ENCODE measurements at places on chromosomes 1 and 21.
A peak's percentile ranks its signal among the peaks of the same experiment; 100 is the strongest.

DNA sequence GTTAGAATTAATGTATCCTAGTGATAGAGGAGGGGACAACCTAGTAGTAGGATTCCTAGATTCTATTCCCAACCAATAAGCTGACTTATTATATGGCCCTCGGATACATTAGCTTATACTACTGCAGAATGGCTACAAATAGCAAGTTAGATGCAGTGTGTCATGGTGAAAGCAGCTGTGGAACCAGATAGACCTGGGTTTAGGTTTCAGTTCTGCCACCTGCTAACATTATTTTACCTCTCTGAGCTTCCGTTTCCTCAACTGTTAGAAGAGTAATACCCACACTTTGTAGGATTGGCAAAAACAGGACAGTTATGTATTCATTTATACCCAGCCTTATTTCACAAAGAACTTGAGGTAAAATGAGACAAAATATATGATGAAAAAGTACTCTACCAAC, 21.6 kb upstream of the MAGOH start:
- no peak for DNase-seq

- DNase-seq, result no peak
These were observed 69.6 kb downstream of the UBIAD1 start for GRCh38 chr1:11342621-11343032.

DNA sequence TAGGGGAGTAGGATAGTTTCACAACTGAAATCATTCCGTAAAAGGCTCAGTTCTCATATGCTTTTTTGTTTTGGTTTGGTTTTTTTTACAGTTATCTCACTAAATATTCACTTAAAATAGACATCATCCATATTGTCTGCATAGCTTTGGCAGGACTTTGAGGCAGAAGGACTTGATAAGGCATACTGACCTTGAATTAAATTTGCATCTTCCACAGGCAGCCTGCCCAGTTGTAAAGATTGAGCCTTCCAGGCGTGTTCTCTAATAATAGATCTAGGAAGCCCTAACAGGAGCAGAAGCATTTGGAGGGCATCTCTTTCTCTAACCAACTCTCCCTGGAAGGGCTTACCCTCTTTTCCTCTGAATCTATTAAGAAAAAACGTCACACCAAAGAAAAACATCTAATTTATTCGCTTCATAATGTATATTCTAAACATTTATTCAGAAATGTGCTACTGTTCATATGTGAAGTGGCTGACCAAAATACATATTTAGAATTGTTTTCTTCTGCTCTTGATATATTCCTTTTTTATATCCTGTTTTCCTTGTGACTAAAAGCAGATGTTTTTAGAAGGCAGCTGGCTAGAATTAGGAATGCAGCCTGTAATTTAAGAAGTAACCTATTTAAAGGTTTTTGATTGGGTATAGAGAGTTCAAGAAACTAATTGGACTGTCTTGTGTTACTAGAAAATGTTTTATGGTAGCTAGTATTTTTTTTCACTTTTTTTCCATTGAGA, 20.2 kb downstream of the DESI2 start:
- peak; percentile 65 for DNase-seq

DNA sequence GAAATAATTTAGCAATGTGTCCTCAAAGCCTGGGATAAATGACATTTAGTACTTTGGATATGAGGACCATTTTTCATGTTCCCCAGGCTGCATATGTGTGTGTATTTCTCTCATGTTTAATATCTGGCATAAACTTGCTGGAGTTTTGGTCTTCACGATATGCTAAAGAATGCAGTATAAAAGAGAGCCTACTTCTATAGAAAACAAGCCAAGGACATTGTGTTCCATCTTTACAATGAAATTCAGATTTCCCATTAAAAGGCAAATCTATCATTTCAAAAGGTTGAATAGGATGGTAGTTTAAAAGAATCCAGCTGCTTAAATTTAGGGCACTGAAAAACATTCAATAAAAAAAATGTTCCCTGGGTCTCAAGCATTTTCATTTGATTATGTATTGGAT, 169.0 kb upstream of the C1orf105 start:
- no peak for DNase-seq

DNA sequence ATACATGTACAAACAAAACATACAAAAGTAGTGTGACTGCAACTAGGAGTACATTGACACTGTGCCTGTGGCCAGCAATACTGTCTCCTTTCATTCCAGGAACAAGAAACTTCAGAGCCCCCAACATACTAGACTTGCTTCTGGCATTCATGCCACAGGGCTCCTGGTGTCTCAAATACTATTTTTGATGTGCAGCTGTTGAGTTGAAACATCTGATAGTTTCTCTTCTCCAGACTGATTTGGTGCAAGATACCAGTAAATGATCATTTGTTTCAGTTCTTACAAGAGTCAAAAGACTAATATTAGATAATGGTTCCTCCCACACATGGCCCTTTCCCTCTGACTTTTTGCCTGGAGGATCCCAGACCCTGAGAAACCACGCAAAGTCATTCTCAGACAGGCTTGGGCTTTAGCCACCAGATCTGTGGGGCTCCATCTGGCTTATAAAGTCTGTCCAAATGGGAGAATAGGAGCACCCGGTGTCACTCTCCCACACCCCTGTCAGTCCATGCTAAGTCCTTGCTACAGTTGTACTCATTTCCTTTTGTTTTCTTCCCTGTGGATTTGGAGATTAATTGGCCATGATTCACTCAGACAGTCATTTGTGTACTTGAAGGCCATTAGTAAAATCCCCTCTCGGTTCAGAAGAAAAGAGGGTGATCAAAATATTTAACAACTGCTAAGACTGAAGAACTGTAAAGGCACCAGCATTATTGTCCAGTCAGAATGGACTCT, 163.5 kb upstream of the RUNX1 start:
- peak; percentile 41 for DNase-seq

DNA sequence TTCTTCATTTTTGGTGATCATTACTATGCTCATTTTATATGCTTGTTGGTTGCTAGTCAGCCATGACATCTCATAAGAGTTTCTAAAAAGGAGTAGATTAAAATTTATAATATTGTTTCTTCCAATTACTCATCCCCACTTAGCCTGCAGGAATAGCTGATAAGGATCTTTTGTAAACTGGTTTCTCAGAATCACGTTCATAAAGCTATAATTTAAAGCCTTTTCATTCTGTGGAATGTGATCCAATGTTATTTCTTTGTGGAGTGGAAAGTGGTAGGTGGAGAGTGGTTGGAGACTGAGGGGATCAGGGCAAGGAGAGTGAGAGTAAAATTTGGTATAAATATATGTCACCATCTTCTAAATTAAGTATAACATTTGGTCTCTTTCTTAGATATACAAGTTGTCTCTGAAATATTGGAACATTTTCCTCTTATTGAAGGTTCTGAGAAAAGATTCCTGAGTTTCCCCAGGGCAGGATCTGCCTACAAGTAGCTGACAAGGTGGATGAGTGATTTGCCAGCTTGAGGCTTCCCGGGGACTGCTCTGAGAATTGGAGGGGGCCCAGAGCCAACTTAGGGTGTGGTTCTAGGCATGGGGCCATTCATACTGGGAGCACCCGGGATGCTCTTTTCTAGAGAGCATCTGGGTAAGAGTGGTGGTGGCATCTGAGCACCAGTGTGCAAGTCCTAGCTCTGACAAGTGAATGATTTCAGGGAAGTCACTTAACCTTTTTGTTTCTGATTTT, 116.4 kb downstream of the TBX19 start:
- peak; percentile 20 for DNase-seq

- no peak for DNase-seq
These were observed 598.1 kb downstream of the NPHP4 start for GRCh38 chr1:5394111-5394510.

DNA sequence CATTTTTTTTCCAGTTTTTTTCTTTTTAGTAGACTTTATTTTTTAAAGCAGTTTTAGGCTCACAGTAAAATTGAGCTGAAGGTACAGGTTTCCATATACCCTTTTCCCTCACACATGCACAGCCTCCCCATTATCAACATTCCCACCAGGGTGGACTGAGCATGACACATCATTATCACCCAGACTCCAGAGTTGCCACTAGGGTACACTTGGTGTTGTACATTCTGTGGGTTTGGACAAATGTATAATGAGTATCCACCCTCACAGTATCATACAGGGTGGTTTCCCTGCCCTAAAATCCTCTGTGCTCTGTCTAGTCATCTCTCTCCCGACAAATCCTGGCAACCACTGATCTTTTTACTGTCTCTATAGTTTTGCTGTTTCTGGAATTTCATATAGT, 3.0 kb upstream of the AIM2 start:
- no peak for DNase-seq

- no peak for DNase-seq
These were observed 63.9 kb downstream of the UCK2 start for GRCh38 chr1:165891111-165891860.

DNA sequence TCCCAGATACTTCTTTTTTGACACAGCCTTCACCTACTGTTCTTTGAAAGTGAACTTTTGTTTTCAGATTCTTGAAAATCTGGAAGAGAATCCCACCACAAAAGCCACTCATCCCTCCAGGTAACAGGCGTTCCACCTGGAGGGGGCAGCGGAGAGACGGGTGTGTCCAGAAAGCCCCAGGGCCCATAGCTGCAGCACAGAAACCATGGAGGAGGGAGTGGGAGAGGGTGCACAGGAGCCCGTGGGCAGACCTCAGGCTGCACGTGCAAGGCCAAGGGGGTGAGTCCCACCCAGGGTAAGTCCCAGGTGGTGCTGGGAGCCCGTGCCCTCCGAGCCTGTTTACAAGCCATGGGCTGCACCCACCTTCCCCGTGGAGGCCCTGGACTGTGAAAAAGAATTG, 86.5 kb downstream of the PSMG1 start:
- no peak for DNase-seq

DNA sequence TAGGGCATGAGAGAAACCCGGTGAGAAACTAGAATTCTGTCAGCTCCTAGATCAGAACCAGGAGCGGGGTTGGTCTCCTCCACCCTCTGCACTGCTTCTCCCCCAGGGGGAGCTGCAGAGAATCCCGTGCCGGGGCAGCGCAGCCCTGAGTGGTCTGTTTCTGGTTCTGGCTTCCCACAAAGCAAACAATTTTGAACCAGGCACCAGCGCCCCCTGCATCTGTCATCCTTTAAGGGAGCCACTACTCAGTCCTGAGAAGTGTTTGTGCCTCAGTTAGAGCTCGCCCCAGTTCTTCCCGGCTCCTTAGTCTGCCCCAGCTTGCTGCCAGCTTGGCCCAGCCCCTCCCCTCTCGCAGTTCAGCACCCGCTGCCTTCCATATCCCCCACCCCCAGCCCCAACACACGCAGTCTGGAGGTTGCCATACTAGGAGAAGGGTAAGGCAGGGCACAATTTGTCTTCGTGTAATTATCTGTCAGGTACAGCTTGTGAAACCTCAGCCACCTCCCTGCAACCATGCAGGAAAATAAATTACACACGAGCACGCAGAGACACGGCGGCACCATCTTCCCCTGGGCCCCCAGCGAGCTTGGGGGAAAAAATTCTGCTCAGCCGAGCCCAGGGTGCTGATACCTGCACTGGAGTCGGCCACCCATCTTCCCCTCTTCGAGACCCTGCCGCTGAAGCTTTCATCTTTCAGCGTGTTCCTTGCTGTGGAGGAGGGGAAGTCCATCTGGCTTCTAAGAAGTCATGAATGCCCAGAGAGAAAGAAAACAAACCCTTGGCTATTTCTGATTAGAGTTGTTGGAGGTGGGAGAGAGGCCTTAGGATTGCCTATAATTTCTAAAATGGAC, 62.6 kb upstream of the CD1D start:
- DNase-seq, result peak; percentile 29

- DNase-seq, result peak; percentile 65
These were observed 16.4 kb upstream of the TARBP1 start for GRCh38 chr1:234495231-234495990.

DNA sequence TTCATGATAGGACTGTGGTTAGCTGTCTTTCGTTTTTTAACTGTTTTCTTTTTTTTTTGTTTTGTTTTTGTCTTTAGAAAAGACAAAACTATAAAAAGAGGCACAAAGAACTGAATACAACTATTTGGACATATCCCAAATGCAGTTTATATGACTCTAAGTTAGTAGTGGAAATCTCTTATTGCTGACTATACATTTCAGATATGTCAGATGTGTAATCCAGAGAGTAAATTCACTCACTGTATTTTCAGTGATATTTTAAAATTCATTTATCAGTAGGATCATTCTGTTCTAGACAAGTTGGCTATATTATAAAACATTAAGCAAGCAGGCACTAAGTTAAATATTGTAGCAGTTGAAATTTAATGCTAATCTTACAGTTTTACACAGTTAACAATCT, 5.7 kb downstream of the RAP1A start:
- no peak for DNase-seq
